ENCODE measurements at places on chromosomes 5 and 9.

GRCh38 chr9:91362051-91362611, 413 bp upstream of the AUH start:
- DNase-seq: no peak

DNA sequence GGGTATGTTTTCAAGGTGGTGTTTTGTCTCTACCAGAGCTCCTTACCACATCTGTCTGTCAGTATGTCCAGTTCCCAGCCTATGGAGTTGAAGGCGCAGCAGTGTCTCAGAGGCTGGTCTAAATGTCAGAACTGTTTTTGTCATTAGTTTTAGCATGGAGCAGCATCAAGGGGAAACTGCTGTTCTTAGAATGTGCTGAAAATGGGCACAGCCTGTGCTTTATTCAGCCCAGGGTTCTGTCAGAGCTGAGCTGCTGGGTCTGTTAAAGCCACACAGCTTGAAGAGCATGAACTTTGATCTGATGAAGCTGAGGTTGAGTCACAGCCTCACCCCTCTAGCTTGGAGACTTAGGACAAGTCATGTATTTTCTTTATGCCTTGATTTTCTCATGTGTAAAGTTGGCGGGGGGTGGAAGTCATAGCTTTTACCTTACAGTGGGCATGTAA, 71.9 kb downstream of the RALGPS1 start:
- DNase-seq: no peak

- DNase-seq: no peak
These were observed 66.2 kb downstream of the ACTBL2 start for GRCh38 chr5:57416278-57416994.

- no peak for DNase-seq
These were observed 366.1 kb upstream of the MPDZ start for GRCh38 chr9:13645557-13645956.

DNA sequence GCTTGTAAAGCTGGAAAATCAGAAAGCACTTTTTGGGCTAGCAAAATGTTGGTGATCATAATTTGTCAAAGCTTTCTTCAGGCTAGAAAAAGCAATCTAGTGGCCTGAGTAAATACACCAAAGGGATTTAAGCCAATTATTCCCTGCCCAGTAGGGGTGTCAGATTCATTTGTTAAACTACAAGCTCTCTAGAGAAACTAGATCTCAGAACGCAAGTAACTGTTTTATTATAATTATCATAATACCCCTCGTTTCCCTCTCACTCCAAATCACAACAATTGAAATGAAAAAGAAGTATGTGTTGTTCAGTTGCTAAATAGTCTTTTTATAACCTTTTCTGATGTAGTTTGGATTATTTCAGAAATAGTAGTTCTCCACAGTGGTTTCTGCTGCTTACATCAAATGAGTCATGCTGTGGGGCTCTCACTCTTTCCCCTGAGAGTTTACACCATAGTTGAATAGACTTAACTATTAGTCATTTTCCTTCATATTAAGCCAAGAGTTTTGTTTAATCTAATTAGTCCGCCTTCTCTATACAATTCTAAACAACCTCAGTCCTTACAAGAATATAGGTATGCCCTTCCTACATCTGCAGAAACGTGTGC, 918.6 kb upstream of the DMAC1 start:
- no peak for DNase-seq

DNA sequence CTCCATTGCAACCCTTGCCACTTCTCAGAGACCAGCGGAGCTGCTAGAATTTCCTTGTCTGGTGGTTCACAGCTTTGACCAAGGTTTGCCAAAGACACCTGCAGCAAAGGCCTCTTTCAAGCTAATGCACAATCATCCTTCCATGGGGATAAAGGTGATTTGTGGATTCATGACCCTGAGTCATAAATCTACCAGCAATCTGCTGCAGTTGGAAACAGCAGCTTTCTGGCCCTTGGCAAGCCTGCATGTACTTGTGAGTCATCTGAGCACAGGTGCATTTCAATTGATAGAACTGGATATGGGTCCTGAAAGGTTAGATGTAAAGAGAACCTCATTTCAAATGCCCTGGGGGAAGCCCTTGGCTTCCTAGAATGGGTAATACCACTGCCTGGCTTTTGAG, 21.6 kb upstream of the TCF7 start:
- DNase-seq: no peak

- DNase-seq: no peak
These were observed 3.7 kb upstream of the SLC6A7 start for GRCh38 chr5:150186137-150186536.

- DNase-seq: no peak
These were observed 136.2 kb upstream of the LPCAT1 start for GRCh38 chr5:1660001-1660400.

DNA sequence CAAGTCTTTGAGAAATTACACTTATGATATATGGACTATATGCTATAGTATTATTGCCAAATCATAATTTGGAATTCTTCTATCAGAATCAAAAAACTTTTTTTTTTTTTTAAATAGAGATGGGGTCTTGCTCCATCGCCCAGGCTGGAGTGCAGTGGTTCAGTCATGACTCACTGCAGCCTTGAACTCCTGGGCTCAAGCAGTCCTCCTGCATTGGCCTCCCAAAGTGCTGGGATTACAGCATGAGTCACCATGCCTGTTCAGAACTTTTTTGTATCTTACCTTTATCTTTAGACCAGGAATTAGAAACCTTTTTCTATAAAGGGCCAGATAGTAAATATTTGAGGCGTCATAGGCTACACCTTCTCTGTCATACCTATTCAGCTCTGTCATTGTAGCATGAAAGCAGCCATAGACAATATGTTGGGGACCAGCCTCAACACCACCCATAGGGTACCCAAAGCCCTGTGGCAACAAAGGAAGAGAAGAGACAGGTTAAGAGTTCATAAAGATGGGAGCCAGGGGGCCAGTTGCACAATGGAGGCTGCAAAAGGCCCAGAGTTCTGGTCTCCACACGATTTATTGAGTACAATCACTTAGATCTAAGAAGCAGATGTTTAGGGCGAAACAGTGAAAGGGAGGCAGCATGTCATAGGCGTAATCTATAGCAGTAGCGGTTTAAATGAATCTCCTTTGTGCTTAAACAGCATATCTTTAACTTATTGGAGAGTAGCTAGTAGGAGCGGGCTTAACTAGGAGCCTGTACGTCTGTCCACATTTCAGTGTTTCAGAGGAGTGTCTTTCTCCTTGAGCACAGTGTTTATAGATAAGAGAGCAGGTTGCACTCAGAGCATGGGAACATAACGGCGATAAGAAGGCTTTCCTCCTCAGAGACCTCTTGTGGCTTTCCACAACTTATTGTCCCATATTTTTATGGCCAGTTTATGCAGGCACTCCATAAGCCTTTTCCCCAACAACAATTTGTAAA, 12.5 kb downstream of the ECM2 start:
- no peak for DNase-seq

GRCh38 chr5:102722931-102723330, 32.2 kb upstream of the PAM start:
- no peak for DNase-seq

- no peak for DNase-seq
These were observed 92.9 kb downstream of the INIP start for GRCh38 chr9:112624711-112625707.

DNA sequence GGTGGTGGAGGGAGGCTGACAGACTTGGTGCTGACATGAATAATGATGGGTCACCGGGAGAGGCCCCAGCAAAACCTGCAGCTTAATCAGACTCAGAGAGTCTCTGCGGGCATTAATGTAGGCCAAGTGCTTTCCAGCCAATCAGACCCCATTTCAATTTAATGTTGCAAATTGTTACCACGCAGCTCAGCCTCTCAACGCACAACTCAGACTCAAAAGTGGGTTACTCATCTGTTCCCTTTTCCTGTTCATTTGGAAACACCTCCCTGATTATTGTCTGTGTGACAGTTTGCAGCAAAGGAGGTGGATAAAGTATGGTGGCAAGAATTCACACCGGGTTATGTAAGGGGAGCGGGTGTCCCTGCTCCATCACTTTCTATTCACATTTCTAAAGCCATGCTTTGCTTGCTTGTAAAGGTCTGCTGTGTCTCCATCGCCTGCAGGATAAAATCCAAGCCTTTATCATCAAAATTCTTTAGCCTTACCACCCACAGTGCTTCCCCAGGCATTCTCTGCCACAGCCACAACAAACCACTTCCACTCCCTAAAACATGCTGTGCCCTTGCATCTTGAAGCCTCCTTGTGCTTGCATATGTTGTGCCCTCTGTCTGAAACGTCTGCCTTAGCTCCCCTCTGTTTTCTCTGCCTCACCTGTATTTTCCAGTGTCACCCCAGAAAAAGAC, 156.5 kb downstream of the ASTN2 start:
- no peak for DNase-seq

DNA sequence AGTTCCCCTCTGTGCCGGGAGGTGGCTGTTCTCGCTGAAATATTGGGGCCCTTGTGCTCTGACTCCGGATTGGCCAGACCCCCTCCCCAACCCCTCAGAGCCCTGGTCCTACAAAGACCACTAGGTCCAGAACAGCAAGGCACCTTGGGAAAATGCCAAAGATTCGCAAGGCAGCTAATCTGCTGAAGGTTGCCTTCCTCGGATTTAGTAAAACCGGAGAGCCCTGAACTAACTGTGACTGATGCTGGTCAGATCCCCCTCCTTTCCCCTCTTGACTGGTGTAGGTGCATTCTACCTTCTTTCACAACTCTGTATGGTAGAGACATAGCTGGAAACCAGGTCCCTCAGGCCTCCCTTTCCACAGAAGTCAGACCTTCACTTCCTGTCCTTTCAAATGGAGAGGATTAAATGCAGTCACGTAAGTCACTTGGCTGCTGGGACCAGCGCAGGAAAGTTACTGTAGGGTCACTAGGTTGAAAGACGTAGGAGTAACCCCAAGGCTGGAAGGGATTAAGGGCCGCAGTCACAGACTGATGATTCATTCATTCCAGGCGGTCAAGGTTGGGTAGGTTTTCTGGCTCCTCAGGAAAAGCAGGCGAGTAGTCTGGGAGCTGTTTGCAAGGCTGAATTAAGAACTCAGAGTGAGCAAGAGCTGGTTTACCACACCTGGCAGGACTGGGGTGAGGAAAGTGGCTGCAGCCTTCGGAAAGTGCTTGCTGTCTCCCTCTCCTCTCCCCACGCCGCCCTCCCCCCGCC, 5.3 kb downstream of the BARX1 start:
- no peak for DNase-seq

DNA sequence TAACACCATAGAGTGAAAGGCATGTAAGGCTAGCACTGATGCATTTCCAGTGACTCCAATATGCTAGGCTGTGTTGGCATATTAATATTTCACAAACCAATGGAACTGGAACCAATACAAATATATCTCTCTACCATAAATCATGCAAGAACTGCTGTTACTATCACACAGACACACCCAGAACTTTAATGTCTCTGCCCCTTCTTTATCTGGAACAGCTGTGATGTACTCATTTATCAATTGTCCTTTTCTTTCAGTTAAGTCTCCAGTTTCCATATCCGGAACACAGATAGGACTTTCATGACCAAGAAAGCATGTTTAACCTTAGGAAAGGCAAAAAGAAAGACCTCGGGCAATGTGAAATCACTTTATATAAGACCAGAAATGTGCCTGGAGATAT, 70.3 kb downstream of the SPTLC1 start:
- DNase-seq: no peak

DNA sequence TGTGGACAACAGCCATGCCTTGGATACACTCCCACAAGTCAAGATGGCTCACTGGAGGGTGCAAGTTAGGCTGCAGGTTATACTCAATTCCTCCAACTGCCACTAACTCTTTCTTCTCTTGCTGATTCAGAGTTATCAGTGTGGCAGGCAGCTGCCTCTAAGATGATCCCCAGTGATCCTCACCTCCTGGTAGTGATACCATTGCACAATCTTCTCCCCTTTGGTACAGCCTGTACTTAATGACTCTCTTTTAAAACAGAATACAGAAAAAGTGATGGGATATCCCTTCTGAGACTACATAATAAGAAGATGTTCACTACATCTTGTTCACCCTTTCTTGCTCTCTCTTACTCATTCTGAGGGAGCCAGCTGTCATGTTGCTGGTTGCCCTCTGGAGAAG, 323.1 kb downstream of the RAB3C start:
- no peak for DNase-seq

GRCh38 chr5:112533362-112533761, 114.3 kb upstream of the EPB41L4A start:
- DNase-seq: no peak

- no peak for DNase-seq
These were observed 52.4 kb upstream of the HMHB1 start for GRCh38 chr5:143759396-143760130.

- DNase-seq: no peak
These were observed 103.2 kb downstream of the ARSB start for GRCh38 chr5:78881884-78882283.

DNA sequence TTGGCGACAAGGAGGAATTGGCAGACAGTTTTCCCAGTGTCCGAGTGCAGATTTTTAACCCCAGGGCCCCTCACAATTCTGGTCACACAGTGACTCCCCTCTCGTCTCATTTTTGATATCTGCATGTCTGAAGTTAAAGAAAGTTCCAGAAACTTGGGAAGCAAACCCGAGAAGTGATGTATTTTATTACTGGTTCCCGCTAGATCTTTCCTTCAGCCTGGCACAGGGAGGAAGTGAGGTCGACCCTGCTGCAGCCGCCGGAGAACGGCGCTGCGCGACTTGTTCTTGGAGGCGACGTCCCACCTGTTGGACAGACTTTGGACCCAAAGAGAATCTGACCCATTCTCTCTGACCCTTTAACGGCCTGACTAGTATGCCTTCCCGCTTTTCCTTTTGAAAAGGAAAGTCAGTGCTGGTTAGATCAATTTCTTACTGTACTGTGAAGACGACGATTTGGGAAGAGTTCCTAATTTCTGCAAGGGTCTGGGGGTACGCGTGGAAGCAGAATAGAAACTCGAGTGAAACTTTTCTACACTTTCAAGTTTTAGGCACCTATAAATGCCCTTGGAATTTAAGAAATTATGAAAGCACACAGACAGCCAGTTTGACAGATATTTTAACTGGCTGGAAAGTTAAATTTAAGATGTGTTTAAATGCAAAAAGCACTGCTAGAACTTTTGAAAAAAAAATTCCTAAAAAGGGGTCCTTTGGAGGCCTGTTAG, 744 bp downstream of the OTULIN start:
- DNase-seq: no peak

Measured in amniotic stem cell (primary cell).